ENCODE measurements at places on chromosomes 4 and X.

DNA sequence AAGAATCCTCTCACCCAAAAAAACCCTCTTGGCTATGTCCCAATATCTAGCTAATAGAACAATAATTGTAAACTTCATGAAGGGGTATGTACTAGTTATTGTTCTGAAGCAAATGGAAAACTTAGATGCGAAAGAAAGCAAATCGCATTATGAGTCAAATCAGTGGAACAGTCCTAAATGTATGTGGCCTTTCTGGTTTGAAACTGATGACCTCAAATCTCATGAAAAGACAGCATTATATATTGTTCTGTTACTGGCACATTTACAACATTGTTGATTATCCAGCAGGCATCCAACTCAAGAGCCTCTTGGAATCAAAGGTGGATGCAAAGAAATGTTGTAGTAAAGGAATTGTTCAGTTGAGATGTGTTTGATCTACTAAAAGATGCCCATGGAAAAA, 34.7 kb downstream of the CSN3 start:
- no peak for DNase-seq

- DNase-seq, result peak; percentile 15
Observed at GRCh38 chr4:186058253-186058979, 10.5 kb upstream of the TLR3 start.

DNA sequence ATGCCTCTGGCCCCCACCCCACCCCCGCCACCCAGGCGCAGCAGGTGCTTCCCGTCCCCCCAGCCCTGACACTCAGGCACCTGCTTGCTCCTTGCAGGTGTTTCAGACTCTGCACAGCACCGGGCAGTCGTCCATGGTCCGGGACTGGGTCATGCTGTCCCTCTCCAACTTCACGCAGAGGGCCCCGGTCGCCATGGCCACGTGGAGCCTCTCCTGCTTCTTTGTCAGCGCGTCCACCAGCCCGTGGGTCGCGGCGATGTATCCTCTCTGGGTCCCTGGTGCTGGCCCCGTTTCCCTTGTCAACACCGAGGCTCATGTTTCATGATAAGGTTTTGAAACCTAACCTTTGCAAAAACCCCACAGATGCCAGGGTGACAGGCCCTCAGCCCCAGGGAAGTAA, 10.2 kb upstream of the MSANTD1 start:
- no peak for DNase-seq

DNA sequence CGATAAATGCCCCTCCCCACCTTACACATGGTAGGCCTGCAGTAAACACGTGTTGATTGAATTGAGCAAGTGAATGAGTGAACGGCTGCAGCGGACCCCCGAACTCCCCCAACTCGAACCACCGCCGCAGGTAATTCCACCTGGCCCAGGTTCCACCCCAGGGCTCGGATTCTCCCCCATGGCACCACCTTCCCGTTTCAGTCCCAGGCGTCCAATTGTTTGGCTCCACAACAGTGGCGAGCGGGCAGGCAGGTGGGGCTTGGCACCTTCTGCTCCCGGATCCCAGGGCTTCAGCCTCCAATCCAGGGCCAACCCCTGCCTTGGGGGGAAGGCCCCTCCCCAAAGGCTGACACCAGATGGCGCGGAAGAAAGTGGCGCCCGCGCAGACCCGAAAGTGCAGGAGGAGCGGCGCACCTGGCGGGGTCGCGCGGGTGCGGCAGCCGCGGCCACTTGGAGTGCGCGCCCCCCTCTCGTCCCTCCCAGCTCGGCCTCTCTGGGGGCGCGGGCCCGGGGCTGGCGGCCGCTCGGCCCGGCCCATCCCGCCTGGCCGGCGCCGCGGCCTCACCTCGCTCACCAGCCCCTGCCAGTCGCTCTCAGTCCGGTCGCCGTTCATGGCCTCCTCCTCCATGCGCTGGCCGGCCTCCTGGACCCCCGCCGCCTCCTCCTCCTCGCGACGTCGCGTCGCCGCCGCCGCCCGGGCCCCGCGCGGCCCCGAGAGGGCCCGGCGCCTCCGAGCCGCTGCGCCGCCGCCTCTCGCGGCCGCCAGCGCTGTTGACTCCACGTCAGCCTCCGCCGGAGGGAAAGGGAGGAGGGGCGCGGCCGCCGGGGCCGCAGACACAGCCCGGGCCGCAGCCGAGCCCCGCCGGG, at the start of gene CCDC149:
CCDC149 (minus strand) TSS at position 791 of the 867 bp plus-strand sequence; CDS start at position 613, 178 bp downstream.
- DNase-seq, result no peak

- no peak for DNase-seq
Observed at GRCh38 chrX:130106071-130106470, 4.2 kb downstream of the ELF4 start.

DNA sequence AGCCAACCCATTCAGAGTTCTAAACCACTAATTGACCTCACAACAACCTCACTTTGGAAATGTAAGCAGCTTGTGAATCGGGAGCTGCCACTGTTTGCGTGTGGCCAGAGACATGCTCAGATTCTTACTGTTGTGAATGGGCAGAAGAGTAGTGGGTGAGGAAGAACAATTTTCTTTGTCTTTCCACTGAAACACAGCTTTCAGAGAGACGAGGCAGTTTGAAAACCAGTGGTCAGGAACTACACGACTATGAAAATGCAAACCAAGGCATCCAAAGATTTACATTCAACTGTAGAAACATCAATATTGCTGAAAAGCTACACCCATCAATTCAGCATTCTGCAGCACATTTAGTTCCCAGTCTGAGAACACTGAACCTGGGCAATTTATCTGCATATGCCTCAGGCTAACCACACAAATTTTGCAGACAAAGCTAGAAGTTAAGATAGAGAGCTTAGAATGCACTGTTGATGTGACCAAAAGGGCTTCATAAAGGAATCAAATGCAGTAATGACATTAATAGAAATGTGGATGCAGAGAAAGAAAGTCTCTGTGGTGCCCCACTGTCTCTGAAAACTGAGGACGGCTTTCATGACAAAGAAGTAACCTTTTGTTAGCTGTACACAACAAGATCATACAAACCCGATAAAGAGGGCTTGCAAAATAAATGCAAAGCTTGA, 134.3 kb downstream of the APBB2 start:
- DNase-seq, result no peak

DNA sequence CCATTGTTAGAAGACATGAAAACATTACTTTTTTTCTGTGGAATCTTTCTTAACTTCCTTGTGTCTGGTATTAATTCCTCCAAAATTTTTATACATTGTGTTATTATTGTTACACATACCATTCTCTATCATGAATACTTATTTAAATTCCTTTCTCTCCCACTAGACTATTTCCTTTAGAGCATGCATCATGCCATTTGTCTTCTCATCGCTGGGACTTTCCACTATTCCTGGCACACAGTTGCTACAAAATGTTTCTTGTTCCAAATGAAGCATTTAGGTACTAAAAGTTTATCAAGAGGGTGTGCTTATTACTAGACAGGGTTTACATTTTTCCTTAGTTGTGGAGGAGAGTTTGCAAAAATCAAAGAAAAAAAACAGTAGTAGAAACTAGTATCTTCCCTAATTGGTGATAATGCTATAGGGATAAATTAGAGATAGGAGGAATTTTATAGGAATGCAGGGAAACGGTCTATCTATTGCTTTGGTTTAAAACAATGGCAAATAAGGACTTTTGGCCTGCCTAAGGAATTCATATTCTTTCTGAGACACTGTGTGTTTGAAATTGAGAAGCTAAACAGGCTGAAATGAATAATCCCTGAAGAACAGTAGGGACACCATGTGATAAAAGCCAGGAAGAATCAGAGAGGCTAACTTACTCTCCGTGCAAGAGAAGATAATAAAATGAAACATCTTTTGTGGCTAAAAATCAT, 187.5 kb upstream of the TBC1D9 start:
- DNase-seq, result no peak

- DNase-seq, result no peak
Observed at GRCh38 chr4:95027905-95028618, 270.3 kb downstream of the BMPR1B start.

DNA sequence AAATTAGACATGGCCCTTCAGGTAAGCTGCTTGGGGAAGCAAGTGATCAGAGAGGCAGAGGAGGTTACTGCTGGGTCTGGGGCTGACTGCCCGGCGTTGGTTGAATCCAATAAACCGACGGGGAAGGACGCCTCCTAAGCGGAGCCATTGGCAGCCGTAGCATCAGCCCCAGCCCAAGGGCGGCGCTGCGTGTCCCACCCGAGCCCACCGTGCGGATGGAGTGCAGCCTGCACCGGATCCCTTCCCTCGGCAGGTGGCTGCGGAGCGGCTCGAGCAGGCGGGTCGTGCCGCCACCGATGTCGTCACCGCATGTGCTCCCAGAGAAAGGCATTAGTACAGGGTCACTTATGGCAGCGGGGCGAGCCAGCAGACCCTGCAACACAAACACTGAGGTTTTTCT, 82.1 kb downstream of the ALPK1 start:
- DNase-seq, result no peak

- DNase-seq, result no peak
Observed at GRCh38 chr4:54229631-54230483, 764 bp downstream of the PDGFRA start.

DNA sequence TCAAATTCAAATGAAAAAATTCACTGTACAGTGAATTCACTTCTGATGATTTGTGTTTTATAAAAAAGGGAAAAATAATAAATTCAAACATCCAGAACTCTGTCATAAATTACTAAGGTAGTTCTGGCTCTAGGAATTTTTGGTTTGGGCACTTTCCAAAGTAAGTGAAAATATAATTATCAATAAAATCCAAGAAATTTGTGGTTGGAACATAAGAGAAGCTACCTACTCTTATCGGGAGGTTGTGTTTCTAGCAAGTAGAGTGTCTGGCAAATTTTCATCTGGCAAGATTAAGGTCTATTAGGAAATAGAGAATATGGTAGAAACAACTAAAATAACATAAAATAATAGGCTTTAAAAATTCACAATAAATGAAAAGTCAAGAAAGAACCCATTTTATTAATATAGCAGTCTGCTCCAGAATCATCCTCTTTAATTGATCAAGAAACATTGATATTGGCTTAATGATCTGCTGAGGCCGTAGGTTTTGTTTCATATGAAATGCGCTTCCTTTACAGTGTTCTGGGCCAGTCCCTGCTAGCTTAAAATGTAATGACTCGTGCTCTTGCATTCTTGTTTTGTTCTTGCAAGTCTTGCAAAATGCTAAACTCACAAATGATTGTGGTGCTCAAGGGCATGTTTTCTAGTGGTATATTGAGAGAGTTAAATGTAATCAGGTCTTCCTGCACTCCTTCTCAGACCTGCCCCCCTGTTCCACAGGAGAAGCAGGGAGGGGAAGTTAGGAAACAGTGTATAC, 331.4 kb downstream of the RAPGEF2 start:
- DNase-seq, result no peak

DNA sequence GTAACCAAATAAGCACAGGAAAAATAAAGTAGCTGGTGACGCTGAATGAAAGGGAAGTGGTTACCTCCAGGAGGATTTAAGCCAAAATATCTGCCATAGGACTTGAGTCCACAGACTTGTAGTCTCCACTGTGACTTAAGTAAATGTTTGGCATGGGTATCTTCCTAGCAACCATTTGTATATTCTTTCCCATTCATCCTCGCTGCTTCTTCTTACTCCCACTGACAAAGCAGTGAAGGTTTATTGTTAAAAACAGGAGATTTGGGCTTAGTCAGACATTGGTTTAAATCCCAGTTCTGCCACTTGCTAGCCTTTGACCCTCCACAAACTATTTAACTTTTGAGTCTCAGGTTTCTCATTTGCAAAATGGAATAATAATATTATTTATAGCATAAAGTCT, 22.3 kb downstream of the COL4A6 start:
- no peak for DNase-seq

- no peak for DNase-seq
Observed at GRCh38 chr4:147362938-147363337, 118.0 kb upstream of the EDNRA start.

DNA sequence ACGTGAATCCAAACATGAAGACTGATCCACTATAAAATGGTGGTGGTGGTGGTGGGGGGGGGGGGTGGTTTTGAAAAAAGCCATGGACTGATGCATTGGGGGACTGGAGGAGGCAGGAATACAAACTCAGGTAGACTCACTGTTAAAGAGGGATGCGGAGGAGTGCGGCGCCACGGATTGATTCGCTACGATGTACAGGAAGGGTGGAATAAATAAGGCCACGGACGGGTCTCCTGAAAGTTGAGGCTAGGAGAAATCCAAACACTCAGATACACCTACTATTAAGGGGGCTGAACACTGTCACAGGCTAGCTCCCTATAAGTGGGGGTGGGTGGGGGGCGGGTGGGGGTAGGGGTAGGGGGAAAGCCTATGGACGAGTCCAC, 591 bp downstream of the ELK1 start:
- no peak for DNase-seq

GRCh38 chr4:75653845-75654503, 19.2 kb downstream of the G3BP2 start:
- DNase-seq, result no peak

GRCh38 chr4:73433140-73433539, 2.9 kb upstream of the AFP start:
- no peak for DNase-seq

DNA sequence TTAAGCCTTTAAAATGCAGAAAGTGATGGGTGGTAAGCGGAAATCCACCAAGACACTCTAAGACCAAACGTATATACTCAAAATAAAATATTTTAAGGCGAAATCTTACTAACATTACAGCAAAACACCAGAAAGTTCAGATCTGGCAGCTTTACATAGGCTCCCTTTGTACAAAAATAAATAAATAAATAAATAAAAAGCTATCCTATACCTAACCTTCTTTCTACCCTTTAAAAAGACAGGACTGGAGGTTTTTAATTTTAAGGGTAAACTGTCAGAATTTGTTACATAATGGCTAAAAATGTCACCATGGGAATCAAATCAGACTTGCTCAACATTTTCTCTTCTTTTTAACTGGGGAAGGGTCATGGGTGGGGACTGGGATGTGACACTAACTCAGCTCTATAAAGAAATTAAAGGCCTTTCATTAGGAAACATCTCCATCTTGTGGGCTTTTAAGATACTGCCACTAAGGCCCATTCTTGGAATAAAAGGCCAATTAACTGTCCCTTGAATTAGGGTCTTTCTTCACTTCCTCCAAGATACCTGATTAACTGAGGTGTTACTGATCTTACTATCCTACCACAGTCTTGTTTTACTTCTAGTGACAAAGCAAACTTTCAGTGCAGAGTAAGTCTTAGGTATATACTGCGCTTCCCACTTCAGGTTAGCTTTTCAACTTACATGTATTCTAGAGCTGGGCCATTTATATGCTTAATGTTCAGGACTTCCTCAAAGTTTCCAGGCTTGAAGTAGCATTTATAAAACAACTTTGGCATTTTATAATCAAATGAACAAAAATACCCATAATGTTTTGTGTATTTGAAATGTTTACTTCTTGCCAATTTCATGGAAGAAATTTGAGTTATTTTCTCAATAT, 13.3 kb downstream of the HNRNPD start:
- peak; percentile 58 for DNase-seq

DNA sequence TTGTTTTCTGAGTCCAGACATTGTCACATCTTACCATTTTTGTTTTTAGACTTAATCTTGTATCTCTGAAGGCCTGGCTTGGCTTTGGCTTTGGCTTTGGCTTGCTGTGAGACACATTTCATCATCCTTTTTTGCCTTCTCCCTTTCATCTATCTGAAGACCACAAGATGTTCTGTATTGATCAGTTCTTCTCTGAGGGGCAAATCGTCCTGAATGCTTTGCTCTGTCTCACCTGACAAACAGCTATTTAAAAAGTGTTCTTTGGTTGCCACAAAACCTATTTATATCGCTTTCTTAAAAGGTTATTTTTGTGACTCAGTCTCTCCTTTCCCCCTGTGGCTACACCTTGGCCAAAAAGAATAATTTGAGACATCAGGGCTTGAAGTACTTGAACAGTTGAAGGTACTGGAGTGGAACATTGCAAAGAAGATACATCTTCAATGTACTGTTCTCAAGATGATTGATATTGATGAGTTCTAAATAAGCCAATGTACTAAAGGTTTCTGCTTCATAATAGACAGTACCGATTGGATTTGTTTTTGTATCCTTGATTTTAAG, 80.7 kb downstream of the ALG13 start:
- DNase-seq, result no peak
